ENCODE measurements at places on chromosomes 6 and 20. TPM values are rescaled to one million over a fixed set of nuclear protein-coding genes. Genes with fewer than 3 reads are reported as not detected.

GRCh38 chr6:129141499-129141898 is 258.6 kb downstream of the LAMA2 start:
- no peaks in the 10 kb centered on the region for H3K27me3 ChIP-seq
- H3K4me1 ChIP-seq, result no peaks in the 10 kb centered on the region
- H3K4me3 ChIP-seq, result no peak overlapping the region
- H3K27ac ChIP-seq, result no peak overlapping the region
- H3K36me3 ChIP-seq, result no peaks in the 10 kb centered on the region
- DNase-seq, result no peak

Gene COQ3
- 3.1 TPM for total RNA-seq

DNA sequence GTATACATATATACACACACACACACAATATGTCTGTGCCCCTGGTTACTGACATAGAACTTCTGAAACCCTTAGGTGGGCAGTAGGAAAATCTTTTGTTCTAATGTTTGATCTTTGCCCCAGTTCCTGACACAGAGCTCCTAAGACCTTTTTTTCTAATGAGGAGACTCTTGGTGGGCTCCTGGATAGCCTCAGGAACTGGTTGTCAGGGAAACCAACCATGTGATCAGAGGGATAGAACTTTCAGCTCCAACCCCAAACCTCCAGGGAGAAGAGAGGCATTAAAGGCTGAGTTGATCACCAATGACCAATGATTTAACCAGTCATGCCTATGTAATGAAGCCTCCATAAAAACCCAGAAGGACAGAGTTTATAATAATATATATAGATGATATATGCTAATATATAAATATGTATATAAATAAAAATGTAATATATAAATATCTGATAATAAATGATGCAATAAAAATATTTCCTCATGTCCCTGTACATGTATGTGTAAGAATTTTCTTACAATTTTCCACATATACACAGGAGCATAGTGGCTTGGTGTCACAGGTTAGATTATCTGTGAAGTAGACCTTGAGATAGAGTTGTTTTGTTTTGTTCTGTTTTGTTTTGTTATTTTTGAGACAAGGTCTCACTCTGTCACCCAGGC is 93.3 kb downstream of the GPX5 start:
- H3K27me3 ChIP-seq, result no peaks in the 10 kb centered on the region
- H3K4me3 ChIP-seq, result no peak overlapping the region
- no peaks in the 10 kb centered on the region for H3K4me1 ChIP-seq

Gene ABHD16B
- not detected for total RNA-seq

- DNase-seq, result no peak
- no peak overlapping the region for H3K27ac ChIP-seq
- peaks cover 3% of the 10 kb centered on the region for H3K4me1 ChIP-seq
- no peak overlapping the region for H3K4me3 ChIP-seq
- no peaks in the 10 kb centered on the region for H3K36me3 ChIP-seq
- no peaks in the 10 kb centered on the region for H3K27me3 ChIP-seq
Measured at GRCh38 chr6:108435391-108435790, 125.3 kb upstream of the FOXO3 start.

GRCh38 chr6:15593798-15594197 is 69.0 kb downstream of the DTNBP1 start:
- H3K4me3 ChIP-seq, result no peak overlapping the region
- DNase-seq, result no peak
- no peak overlapping the region for H3K27ac ChIP-seq
- no peaks in the 10 kb centered on the region for H3K36me3 ChIP-seq
- peaks cover 11% of the 10 kb centered on the region for H3K4me1 ChIP-seq

DNA sequence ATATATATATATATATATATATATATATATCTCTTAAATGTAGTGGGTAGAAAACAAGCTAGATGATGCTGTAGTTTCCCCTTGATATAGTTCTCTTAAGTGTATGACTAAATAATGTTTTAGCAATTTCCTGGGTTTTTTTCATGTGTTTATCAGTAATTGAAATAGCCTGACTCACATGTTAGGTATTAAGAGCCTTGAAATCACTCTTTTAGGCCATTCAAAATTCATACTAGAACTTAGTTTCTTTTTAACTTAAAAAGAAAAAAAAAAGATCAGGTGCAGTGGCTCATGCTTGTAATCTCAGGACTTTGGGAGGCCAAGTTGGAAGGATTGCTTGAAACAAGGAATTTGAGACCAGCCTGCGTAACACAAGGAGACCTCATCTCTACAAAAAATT is 44.1 kb downstream of the NKX2-4 start:
- peaks cover 24% of the 10 kb centered on the region for H3K36me3 ChIP-seq
- H3K4me3 ChIP-seq, result no peak overlapping the region
- no peaks in the 10 kb centered on the region for H3K27me3 ChIP-seq
- no peak for DNase-seq

Gene NHLRC1
- 1.1 TPM for total RNA-seq

Gene HSF2
- 17.4 TPM for total RNA-seq

- H3K27me3 ChIP-seq, result no peaks in the 10 kb centered on the region
- no peak overlapping the region for H3K27ac ChIP-seq
- DNase-seq, result no peak
- H3K36me3 ChIP-seq, result no peaks in the 10 kb centered on the region
- no peak overlapping the region for H3K4me3 ChIP-seq
- H3K4me1 ChIP-seq, result no peaks in the 10 kb centered on the region
Measured at GRCh38 chr6:17456711-17457110, 63.3 kb downstream of the CAP2 start.

Gene OXT
- total RNA-seq, result 1.5 TPM

GRCh38 chr6:160082627-160083026 is 39.0 kb upstream of the SLC22A1 start:
- H3K4me1 ChIP-seq, result no peaks in the 10 kb centered on the region
- H3K27ac ChIP-seq, result no peak overlapping the region
- H3K36me3 ChIP-seq, result peaks cover 62% of the 10 kb centered on the region
- no peak for DNase-seq
- no peak overlapping the region for H3K4me3 ChIP-seq

- no peaks in the 10 kb centered on the region for H3K4me1 ChIP-seq
- H3K27ac ChIP-seq, result no peak within 1 kb of the TSS
- no peak for DNase-seq
- no peak within 1 kb of the TSS for H3K4me3 ChIP-seq
- no peaks in the 10 kb centered on the region for H3K36me3 ChIP-seq
Measured at GRCh38 chr6:124961777-124962638, at the start of gene RNF217. Gene RNF217 (plus strand): TSS chr6:124962437. CDS start chr6:124962545, 108 bp downstream.

- H3K36me3 ChIP-seq, result no peaks in the 10 kb centered on the region
- no peak overlapping the region for H3K4me3 ChIP-seq
- no peaks in the 10 kb centered on the region for H3K27me3 ChIP-seq
- H3K4me1 ChIP-seq, result peaks cover 4% of the 10 kb centered on the region
- DNase-seq, result no peak
- no peak overlapping the region for H3K27ac ChIP-seq
Measured at GRCh38 chr6:3756546-3756945, 5.0 kb upstream of the PXDC1 start.

GRCh38 chr6:67160820-67161219 is 1453.8 kb upstream of the EYS start:
- no peaks in the 10 kb centered on the region for H3K27me3 ChIP-seq
- no peak overlapping the region for H3K27ac ChIP-seq
- DNase-seq, result no peak
- no peaks in the 10 kb centered on the region for H3K4me1 ChIP-seq
- no peak overlapping the region for H3K4me3 ChIP-seq
